LoVo (cell line): ENCODE measurements at places on chromosomes 2 and 18.

DNA sequence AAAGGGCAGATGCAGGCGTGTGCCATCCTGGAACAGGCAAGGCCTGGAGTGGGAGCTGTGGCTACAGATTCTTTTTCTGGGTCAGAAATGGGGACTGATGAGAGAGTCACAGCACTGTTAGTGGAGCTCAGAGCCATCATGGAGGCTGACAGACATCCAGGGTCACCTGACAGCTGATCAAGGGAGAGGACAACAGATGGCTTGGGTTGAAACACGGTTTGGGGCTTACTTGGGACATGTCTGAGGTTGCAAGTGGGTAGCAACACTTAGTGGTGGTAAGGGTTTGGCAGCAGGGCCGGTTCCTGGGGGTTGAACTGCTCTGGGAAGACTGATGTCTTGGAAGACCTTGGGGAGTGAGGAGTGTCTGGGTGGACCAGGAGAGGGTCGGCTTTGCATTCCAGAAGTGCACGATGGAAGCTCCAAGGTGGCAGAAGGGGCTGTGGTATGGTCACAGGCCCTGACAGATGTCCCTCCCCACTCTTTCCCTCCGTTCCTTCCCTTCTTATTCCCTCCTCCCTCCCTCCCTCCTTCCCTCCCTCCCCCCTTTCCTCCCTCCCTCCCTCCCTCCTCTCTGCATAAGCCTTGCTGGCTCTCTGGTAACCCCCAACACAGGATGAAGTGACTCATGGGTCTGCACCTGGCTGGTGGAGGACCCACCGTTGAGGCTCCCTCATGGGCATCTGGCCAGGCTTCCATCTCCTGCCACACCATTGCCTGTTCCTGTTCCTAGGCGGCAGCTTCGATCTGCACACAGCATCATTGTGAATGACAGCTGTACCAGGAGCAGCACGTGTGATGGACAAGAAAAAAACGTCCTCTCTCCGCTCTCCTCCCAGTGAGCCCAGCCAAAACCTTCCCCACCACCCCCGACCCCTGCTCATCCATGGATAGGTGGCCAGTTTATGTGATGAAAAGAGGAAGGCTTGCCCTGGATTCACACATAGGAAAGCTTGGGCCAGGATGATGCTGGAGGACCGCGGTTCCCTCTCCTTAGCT lies 63.8 kb upstream of the RPL31 start:
- DNase-seq, result no peak

- no peak for DNase-seq
These were observed 37.4 kb downstream of the TTC32 start for GRCh38 chr2:19864381-19864780.

DNA sequence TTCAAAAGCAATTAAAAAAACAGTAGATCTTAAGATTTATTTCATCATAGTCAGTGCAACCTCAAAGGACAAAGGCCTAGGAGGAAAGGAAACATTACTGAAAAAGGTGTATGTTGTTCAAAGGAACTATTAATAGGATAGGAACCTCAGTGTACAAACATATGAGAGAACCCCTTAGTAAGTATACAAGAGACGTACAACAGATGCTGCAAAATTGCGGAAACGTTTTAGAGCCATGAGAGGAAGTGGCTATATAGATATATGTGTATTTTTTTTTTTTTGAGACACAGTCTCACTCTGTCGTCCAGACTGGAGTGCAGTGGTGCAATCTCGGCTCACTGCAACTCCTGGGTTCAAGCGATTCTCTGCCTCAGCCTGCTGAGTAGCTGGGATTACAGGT lies 22.2 kb downstream of the PIK3C3 start:
- DNase-seq, result no peak

- no peak for DNase-seq
These were observed 7.3 kb downstream of the IL1RN start for GRCh38 chr2:113134717-113135116.

- DNase-seq, result no peak
These were observed 99.5 kb downstream of the MAP4K4 start for GRCh38 chr2:101796825-101797600.

- no peak for DNase-seq
These were observed 65.6 kb upstream of the ZNF385B start for GRCh38 chr2:179927041-179927440.

- DNase-seq, result no peak
These were observed 59.4 kb downstream of the ALPK2 start for GRCh38 chr18:58569490-58569911.

DNA sequence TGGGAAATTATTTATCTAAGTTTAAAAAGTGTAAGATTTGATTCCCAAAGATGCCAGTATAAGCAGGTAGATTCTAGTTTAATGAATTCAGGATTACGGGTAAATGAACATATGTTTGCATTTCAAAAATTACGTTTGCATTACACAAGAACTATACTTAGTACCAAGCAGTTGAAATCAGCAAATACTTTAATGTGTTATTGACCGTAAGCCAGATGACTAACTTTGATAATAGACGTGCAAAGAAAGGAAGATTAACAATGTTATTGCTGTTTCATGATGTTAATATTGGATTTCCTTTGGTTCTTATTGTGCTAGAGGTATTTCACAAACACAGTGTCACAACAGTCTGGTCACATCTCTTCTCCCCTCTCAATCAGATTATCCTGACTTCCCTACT lies 294.7 kb downstream of the TDRD15 start:
- DNase-seq, result no peak

- DNase-seq, result no peak
These were observed 9.2 kb downstream of the IRS1 start for GRCh38 chr2:226790431-226790830.

- no peak for DNase-seq
These were observed 28.4 kb downstream of the NGEF start for GRCh38 chr2:232984451-232985207.

GRCh38 chr2:222179592-222179991 lies 119.2 kb downstream of the PAX3 start:
- DNase-seq, result no peak

DNA sequence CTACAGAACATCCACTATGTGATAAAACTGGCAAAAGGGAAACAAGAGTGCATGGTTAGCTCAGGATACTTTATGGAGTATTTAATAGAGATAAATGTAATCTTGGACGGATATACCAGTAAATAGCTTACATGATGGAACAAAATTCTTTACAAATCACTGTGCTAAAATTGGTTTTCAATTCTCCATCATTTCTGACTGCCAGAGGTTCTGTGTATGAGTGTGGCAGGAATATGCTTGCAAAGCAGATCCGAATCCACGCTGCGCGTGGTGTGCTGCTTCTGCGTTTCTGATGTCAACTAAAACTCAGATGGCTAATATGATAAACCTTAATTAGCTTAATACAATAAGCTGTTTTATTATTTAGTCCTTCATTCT lies 2.1 kb downstream of the ZNF532 start:
- DNase-seq, result no peak

DNA sequence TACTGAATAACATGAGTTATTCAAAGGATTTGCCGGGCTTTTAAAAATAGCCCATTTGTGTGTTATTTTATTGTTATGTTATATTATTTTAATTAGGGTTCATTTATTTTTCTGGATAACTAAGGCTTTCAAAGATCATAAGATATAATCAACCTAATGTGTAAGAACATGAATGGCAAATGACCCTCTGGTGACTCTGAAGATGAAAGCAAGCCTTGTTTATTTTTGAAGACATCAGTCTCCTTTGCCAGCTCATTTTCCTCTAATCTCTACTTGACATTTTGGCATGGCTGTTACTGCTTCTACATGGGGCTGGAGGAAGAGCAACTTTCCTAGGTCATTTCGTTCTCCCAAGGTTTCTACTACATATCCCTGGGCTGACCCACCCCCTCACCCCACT lies 10.6 kb downstream of the FAP start:
- DNase-seq, result no peak

GRCh38 chr2:204359076-204359475 lies 186.2 kb upstream of the PARD3B start:
- no peak for DNase-seq

DNA sequence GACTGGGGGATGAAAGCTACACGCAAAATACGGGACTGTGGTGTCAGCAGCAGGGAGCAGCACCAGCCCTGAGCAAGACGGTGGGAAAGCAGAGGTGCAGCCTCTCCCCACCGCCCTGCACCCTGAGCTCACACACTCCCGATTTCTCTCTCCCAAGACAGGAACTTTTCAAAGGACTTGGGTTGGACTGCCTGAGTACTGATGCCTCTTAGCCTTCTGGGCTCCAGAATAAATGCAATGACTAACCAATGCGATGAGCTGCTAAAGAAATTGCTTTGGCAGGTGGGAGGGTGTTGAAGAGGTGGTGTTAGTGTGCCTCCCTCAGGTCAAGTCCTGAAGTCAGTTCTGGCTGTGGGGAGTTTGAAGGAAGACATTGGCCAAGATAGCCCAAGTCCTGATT lies 9.6 kb downstream of the TRIM54 start:
- DNase-seq, result no peak

- no peak for DNase-seq
These were observed 14.0 kb downstream of the EPB41L5 start for GRCh38 chr2:120026890-120027289.

DNA sequence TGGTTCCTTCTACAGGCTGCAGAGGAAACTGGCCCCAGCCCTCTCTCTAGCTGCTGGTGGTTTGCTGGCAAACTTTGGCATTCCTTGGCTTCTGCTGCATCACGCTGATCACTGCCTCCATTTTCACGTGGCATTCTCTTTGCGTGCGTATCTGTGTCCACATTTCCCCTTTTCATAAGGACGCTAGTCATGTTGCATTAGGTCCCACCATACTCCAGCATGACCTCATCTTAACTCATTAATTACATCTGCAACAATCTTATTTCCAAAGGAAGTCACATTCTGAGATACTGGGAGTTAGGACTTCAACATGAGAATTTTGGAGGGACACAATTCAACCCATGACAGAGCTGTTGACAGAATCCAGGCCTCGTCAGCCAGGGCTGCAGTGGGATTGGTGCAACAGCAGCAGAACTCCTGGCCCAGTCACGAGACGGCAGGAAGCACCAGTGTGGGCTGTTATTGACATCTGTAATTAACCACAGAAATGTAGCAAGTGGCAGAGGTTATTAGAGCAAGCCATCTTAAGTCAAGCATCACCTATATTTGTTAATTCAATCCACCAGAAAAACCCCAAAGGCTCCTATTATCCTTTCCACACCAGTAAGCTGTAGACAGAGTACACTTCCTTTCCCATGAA lies 132.4 kb downstream of the TMEM163 start:
- DNase-seq, result no peak

- DNase-seq, result no peak
These were observed 46.8 kb downstream of the ATOH8 start for GRCh38 chr2:85800586-85800985.

DNA sequence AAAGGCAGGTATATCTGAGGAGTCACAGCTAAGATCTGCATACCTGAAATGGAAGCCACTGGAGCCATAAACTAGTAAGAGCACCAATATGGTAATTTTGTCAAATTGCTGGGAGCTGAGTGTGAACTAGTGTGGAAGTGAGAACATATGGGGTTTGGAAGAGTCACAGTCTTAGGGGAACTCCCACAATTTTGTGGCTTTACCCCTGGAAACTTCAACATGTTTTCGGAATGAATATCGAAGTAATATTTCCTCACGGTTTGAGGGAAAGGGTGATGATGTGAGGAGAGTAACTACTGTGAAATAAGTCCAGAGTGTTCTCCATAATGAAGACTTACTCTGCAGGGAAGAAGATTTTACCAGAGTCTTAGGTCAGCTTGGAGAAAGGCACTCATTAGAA lies 565.9 kb downstream of the RIT2 start:
- DNase-seq, result no peak

GRCh38 chr2:20291846-20292408 lies 58.7 kb downstream of the PUM2 start:
- DNase-seq, result no peak

- no peak for DNase-seq
These were observed 19.3 kb downstream of the ALPK2 start for GRCh38 chr18:58609536-58609993.

DNA sequence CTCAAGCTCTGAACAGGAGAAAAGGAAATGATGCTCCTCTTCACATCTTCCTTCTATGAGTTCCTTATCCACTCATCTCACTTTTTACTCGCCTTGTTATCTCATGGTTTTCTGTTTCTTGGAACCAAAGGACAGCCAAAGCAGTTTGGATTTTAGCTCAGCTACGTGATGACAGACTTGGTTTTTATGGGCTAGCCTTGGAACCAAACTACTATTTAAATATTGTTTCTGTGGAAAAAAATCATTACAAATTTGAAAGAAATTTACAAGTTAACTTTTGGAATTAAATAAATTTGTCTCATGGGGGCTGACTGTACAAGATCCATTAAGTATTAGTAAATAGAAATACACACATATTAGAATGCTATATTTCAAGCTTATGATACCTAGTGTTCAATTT lies 727.8 kb upstream of the FANCL start:
- no peak for DNase-seq
